Activated T-cell treated with anti-CD3 and anti-CD28 coated beads, Interleukin-2, amount 50 U/mL, for 24 hours (primary cell): ENCODE measurements at places on chromosomes 16 and 17.

DNA sequence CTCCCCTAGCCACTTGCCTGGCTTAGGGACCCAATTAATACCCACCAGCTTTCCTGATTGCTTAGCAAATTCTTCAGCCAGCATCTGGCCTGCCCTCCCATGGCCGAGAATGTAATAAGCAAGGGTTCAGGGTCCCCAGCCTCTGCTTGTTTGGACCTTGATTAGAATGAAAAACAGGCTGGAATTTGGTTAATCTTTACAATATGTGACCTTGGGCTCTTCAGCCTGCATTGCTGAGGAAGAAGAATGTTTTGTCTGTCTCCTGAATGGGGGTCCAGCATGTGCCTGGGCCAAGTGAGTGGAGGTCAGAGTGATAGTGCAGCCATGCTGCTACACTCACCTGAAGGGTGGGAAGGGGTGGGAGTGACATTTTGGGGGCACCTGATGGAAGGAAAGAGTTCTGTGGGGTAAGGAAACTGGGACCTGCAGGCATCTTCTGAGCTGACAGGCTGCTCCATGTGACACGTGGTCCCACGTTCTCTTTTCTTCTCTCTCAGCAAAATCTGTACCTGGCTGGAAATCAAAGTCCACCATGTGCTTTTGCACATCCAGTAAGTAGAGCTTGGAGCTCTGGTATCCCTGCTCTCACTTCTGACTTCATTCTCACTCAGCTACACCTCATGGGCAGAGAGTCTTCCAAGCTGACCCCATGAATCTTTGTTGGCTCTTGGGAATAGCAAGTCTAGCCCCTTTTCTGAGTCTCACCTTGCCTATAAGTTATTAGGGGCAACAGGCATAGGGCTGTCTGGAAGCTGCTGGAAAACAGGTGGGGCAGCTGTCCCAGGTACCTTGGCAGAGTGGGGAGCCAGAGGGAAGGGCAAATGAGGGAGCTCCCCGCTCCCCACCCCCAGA lies 5.3 kb downstream of the TMEM106A start:
- peaks cover 51% of the 10 kb centered on the region for H3K36me3 ChIP-seq
- peaks cover 47% of the 10 kb centered on the region for H3K4me1 ChIP-seq
- no peak overlapping the region for H3K4me3 ChIP-seq
- DNase-seq = no peak
- H3K27me3 ChIP-seq = no peaks in the 10 kb centered on the region

DNA sequence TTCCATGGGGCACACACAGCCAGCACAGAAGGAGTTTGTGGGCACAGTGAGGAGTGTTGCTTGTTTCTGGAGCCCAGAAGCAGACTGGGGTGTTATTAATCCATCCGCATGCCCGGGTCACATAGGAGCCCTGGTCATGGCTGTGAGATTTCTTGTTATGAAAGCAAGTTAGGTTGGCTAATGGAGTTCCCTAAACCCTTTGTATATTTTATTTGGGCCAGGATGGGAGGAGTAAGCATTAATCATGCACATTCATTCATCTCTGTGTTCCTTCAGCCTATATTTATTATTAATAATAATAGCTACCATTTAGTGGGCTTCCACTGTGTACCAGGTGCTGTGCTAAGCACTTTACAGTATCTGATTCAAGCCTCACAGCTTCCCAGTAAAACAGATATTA lies 200.6 kb upstream of the CDH5 start:
- H3K4me1 ChIP-seq = no peaks in the 10 kb centered on the region
- H3K4me3 ChIP-seq = no peak overlapping the region
- H3K27ac ChIP-seq = no peak overlapping the region
- no peaks in the 10 kb centered on the region for H3K36me3 ChIP-seq
- H3K27me3 ChIP-seq = peaks cover 9% of the 10 kb centered on the region

GRCh38 chr17:83009414-83010205 lies 69.8 kb upstream of the METRNL start:
- no peaks in the 10 kb centered on the region for H3K27me3 ChIP-seq
- H3K36me3 ChIP-seq = peaks cover 39% of the 10 kb centered on the region
- no peak for DNase-seq
- no peak overlapping the region for H3K4me3 ChIP-seq
- H3K4me1 ChIP-seq = no peaks in the 10 kb centered on the region

DNA sequence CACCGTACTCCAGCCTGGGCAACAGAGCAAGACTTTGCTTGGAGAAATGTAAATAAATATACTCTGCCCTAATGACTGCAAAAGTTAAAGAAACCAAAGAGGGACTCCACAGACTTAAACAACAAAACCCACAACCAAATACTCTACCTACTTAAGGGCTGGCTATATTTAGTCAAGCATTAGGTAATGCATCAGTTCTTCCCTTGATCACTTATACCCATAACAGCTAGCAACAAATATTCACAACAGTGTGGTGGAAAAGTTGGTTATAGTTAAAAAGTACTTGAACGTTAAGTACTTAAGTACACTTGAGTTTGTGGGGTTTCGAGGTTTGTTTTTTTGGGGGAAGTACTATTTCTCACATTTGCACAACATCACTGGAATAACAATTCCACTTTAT lies 5.4 kb upstream of the HEXIM2 start:
- H3K4me3 ChIP-seq = no peak overlapping the region
- H3K27ac ChIP-seq = peak overlapping the region; percentile 83
- no peak for DNase-seq
- H3K36me3 ChIP-seq = peaks cover 42% of the 10 kb centered on the region

GRCh38 chr17:36600936-36601302 lies 464 bp upstream of the MRM1 start:
- peak overlapping the region; percentile 94 for H3K27ac ChIP-seq
- peaks cover 63% of the 10 kb centered on the region for H3K36me3 ChIP-seq
- H3K4me1 ChIP-seq = peaks cover 32% of the 10 kb centered on the region
- no peak for DNase-seq

- H3K4me3 ChIP-seq = peak overlapping the region; percentile 70
- peak; percentile 56 for DNase-seq
- H3K27ac ChIP-seq = no peak overlapping the region
- peaks cover 11% of the 10 kb centered on the region for H3K4me1 ChIP-seq
- peaks cover 7% of the 10 kb centered on the region for H3K27me3 ChIP-seq
- H3K36me3 ChIP-seq = no peaks in the 10 kb centered on the region
Measured at GRCh38 chr16:88430185-88430523, 22.9 kb upstream of the ZFPM1 start.
